Hippocampal formation (tissue), 2 donors: ENCODE measurements at places on chromosomes 4 and X.

- no peak for DNase-seq
Observed at GRCh38 chr4:172073590-172073989, 260.4 kb downstream of the GALNTL6 start.

DNA sequence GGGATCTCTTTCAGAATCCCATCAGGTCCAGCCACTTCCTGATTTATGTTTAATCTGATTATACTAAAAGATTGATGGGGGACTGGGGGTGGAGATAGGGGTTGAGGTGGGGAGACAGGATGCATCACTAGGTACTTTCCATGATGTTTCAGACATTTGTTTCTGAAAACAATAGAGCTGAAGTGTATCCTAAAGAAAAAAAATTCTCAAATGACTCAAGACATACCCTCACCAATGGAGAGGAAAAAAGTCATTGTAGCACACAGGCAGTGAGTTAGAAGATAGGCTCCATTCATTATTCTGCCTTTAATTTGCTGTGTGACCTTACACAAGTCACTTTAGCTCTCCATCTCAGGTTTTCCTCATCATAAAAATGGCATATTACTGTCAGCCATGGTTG, 33.1 kb downstream of the LHFPL1 start:
- DNase-seq: no peak

DNA sequence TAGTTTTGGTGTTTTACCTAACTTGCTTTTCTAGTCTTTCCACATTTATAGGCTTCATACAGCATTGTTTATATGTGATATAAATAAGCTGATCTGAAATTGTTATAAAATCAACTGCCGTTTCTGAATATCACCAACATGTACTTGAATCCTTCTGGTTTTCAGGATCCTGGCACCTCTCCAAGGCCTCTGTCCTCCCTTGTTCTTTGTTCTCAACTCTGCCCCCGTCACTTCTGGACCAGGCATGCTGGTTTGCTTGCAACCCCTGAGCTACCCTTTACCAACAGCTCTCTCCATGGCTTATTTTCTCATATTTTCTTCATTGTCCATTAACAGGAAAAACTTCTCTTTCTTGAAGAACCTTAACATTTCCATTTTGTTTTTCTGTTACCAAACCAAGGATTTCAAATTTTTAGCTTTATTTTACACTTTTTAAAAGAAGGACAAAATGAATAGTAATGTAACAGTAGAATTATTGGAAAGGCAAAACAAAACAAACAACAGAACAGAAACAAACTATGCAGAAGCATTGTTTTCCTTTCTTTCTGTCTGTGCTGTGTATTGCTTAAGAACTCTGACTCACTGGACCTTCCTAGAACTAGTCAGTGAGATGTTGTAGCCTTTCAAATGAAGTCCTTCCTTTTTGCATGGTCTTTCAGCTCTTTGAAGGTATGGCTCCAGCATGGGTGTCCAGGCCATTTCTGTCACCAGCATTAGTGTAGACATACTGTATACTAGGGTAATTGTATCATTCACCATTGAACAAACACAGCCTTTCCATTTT, 44.8 kb downstream of the BANK1 start:
- DNase-seq: no peak

DNA sequence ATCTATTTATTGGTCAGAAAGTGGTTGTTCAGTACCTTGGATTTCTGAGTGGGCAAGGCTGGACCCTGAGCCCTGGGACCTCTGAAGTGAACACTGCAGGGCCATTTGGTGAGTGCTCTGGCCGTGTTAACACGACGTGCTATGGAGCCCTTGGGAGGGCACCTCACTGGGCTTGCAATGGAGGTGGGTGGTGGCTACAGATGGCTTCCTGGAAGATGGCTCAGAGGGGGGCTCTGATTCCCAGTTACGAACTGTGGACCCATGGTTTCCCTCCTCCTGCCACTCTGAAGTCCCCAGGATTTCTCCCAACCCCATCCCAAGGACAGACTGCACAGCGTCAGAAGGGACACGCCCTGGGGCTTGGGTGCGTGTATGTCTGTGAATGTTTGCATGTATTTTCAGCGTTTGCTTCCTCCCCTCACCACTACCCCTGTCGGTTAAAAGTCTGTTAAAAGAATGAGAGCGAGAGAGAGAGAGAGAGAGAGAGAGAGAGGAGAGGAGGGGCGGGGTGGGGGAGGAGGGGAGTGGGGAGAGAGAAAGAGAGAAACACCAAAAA, 3.7 kb upstream of the RHOH start:
- no peak for DNase-seq

GRCh38 chr4:180542445-180543100, 1700.6 kb upstream of the TENM3 start:
- no peak for DNase-seq

GRCh38 chrX:138745196-138745595, 33.7 kb upstream of the FGF13 start:
- no peak for DNase-seq

- no peak for DNase-seq
Observed at GRCh38 chr4:154526151-154526550, 24.0 kb downstream of the PLRG1 start.

DNA sequence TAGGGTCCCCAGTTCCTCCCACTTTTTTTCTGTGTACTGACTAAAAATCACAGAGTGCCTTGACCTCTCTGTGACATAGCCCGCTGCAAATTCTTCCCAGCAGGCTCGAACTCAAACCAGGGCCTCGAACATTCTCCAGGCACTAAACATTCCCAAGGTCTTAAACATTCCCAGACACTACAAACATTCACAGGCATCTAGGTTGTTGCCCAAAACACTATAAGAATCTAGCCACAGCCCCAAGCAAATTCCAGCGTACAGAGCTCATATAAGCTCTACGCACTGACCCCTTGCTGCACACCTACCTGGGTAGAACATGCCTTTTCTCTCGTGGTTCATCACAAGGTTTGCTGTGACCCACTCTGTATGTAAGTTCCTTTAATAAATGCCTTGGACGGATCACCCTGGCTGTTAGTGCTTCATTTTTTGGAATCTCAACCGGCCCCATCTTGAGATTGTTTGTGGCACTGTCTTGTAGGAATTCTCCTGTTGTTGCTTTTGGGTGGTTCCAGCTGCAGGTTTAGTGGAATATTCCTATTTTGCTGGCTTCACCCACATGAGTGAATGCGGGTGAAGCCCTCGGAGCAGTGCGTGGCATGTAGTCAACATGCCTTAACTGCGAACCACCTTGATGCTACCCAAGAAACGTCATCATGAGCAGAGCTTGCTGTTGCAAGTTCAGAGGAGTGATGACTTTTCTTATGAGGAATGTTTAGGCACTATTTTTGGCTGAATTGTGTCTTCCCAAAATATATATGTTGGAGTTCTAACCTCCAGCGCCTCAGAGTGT, 230.0 kb downstream of the HS3ST1 start:
- no peak for DNase-seq

GRCh38 chr4:159765382-159765781, 662.5 kb downstream of the RAPGEF2 start:
- no peak for DNase-seq

- DNase-seq: no peak
Observed at GRCh38 chr4:26308568-26308967, 12.2 kb upstream of the RBPJ start.

DNA sequence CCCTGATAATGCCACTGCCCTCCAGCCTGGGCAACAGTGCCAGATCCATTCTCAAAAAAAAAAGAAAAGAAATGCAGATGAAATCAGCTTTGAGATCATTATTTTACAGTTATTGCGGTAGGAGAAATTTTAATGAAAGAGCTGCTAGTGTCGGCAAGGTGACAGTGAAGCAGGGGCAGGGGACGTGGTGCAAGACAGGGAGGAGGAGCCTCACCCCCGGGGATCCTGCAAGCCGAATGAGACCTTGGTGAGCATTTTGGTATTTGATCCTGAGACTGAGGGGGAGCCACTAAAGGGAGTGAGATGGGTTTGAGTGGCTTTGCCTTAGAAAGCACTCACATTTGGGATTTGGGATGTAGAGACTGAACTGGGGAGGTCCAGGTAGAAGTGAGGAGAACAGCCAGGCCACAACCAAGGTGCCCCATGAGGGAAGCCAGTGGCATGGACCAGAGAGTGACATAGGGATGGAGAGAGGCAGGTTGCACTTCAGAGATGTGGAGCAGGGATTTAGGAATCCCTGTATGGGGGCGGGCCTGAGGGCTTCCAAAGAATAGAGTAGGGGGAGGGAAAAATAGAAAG, 23.6 kb downstream of the RBM10 start:
- DNase-seq: no peak

GRCh38 chr4:3016961-3017360, 53.6 kb downstream of the GRK4 start:
- DNase-seq: no peak
